ENCODE measurements at places on chromosomes 12 and 14.

GRCh38 chr12:124440841-124441381 lies 126.5 kb downstream of the NCOR2 start:
- no peak for DNase-seq

DNA sequence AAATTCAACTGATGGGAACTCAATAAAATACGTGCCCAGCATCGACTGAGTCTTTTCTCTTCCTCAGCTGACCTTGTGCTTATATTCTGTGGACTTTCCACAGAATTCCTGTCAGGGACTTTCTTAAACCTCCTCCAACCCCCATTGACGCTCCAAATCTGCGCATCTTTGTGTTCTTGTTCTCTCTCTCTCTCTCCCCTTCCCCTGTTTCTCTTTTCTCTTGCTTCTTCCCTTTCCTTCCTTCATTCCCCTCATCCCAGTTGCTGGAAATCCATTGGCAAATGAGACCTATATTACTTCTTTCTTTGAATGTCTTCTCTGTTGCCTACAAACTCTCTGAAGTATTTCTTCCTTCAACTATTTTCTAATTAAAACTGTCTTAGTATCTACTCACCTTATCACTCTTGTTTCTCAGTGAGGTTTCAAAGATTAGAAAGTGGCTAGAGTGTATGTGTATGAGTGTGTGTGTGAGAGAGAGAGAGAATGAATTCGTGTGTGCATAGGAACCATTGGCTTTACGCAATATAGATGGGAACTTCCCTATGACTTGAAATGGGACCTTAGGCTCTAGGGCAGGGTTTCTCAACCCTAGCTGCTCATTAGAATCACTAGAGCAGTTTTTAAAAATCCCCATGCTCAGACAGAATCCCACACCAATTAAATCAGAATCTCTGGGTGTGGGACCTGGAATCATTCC lies 41.8 kb upstream of the DHRS7 start:
- no peak for DNase-seq

GRCh38 chr12:91951571-91951970 lies 194.1 kb downstream of the BTG1 start:
- DNase-seq: peak; percentile 8

- DNase-seq: no peak
Measured at GRCh38 chr12:47548401-47548800, 157.4 kb downstream of the RPAP3 start.

DNA sequence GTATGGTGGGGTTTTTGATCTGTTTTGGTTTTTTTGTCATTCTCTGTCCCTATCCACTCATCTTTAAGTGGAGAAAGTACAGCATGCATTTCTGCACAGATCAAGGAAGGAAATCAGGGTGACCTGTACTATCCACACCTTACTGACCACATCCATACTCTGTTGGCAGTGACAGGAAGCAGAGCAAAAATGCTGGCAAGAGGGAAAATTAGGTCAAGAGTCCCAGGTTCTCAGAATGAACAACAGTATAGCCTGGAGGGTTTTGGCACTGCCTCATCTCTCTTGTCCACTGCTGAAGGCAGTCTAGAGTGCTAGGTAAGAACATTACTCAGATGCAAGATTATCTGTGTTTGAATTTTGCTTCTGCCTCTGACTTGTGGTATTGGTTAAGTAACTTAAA lies 70.7 kb downstream of the TAOK3 start:
- peak; percentile 28 for DNase-seq

Measured in LoVo (cell line).